Globus pallidus (tissue), 1 donor: ENCODE measurements at places on chromosomes 13 and 19.

- no peak for DNase-seq
Observed at GRCh38 chr13:37107456-37107855, 2.0 kb upstream of the CSNK1A1L start.

- DNase-seq, result no peak
Observed at GRCh38 chr13:25686831-25687470, 315.2 kb downstream of the ATP8A2 start.

- no peak for DNase-seq
Observed at GRCh38 chr13:113737803-113738202, 21.2 kb upstream of the TMEM255B start.

DNA sequence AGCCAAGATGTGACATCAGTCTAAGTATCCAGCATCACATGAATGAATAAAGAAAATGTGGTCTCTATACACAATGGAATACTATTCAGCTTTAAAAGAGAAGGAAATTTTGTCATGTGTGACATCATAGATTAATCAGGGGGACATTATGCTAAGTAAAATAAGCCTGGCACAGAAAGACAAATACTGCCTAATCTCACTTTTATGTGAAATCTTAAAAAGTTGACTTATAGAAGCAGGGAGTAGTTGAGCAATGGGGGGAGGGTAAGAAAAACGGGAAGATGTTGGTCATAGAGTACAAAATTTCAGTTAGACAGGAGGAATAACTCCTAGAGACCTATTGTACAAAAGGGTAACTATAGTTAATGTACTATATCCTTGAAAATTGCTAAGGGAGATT lies 10.4 kb upstream of the LCP1 start:
- DNase-seq, result no peak

- DNase-seq, result no peak
Observed at GRCh38 chr13:23724196-23724970, 154.2 kb downstream of the TNFRSF19 start.

DNA sequence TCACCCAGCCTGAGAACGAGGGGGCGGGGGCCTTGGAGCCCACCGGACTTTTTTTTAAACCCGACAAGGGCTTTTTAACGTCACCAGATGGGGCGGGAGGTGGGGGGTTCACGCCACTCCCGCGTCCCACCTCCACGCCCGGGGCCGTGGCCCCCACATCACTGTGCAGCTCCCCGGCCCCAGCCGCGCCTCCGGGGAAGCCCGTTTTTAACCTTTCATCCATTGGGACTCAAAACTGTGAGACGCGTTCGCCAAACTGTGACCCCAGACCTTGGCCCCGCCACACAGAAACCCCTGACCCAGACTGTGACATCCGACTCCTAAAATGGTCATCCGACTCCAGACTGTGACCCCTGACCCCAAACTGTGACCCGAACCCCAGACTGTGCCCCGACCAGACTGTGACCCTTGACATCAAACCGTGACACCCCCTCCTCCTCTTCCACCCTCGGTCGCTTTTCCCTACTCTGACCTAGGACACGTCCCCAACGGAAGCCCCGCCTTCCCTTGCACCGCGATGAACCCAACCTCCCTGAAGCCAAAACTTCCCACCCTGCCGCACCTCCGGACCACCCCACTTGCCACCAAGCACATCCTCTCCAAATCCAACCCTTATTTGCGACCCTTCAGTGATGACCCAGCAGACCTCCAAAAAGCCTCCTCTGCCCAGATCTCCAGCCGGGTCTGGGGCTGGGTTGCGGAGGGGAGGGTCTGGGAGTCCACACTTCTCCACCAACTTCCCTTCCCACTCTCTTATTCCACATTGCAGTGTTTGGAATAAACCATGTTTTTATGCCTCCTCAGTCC lies 1.5 kb upstream of the GRWD1 start:
- no peak for DNase-seq

- DNase-seq, result no peak
Observed at GRCh38 chr19:18109733-18110608, 12.4 kb downstream of the MAST3 start.

DNA sequence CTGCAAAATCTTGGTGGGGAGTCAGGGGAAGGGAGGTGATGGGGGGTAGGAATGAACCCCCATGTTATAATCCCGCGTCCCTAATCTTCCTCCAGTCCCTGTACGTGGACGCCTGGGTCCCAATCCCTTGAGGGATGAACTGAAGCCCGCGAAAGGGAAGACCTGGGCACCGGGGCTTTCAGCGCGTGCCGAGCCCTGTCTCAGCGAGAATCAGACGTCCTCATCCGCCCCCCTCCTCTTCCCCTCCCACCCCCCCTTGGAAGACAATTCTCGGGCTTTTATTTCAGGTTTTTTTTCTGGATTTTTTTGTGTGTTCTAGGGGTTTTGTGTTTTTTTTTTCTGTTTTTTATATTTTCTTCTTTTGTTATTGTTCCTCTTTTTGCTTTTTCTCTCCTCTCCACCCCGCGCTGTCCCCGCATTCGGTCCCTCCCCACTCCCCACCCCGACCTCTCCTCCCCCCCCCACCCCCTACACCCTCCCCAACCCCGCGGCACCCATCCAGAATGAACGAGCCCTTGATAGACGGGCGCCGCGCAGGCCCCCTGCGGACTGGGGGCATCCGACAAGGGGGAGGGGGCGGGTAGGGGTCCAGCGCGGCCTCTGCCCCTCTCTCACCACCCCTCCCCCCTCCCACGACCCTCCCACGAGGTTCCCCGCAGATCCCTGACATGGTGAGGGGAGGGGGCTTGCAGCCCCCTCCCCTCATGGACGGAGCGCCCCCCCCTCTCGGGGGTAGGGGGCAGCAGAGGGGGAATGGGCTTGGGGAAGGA lies 10.3 kb downstream of the C19orf81 start:
- no peak for DNase-seq

GRCh38 chr13:44837250-44837649 lies 152.0 kb downstream of the NUFIP1 start:
- DNase-seq, result no peak

GRCh38 chr19:9729162-9729561 lies 39.4 kb downstream of the ZNF846 start:
- no peak for DNase-seq

DNA sequence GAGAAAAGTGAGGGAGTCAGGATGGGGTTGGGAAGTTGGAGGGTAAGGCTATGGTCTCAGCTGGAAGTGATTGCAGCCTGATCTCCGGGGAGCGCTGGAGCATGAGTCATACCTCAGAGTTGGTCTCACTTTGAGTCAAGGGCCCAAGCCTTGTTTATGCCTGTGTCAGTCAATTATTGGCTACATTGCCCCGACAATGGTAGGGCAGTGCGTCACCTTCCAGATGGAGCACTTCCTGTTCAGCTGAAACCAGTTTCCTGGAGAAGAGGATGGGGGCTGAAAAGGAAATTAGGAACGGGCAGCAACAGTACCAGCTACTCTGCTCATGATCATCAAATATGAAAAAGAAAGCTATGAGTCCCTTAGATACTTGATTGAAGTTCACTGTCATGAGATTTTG lies 60.4 kb downstream of the ADGRE1 start:
- no peak for DNase-seq

GRCh38 chr13:111325941-111326620 lies 5.6 kb downstream of the TEX29 start:
- DNase-seq, result no peak

DNA sequence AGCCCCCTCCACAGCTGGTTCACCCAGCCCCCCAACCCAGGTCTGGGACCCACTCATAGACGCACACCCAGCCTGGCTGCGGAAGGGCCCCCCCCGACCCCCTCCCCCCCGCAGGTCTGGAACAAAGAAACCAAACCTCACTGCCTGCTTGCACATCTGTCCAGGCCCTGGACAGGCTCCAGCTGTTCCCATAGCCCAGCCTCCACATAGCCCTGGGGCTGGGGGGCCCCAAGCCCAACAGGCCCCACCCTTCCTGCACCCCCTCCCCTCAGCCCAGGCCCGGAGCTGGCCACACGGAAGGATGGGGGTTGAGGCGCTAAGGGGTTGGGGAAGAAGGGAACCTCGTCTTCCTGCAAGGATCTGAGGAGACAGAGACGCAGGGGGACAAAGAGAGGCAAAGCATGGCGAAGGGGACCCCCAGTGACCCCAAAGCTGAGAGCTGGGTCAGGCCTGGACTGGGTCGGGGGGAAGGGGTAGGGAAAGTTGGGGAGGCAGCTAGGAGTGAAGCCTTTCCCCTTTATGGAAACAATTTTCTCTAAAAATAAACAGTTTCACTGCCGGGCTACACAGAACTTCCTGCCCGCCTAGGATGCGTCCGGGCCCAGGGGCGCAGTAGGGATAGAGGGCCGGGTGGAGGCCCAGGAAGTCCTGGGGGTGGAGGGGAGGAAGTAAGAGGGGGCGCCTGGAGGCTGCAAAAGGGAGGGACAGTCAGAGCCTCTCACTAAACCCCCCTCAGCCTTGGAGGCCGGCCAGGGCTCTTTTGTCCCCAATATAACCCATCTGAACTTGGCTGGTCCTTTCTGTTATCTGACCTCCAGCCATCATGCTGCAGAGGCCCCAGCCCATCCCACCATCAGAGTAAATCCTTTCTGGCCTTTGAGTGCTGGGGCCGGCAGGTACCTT lies 2.4 kb downstream of the KANK2 start:
- no peak for DNase-seq

DNA sequence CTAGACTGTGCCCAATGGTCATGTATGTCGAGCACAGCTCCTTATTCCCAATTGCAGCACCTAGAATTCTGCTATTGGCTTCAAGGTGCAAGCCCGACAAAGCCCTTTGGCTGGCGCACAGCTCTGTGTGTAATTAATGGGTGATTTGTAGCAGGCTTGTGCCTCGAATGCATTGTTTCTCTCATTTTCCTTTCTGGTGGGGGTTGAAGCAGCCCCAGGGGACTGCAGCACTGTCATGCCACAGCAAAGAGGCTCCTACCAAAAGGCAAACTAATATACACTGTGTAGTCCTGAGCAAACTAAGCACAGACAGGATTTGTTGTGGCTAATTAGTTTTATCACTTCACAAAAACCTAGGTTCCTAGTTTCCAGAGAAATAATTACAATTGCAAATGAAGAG lies 898.7 kb downstream of the UQCRFS1 start:
- DNase-seq, result no peak

DNA sequence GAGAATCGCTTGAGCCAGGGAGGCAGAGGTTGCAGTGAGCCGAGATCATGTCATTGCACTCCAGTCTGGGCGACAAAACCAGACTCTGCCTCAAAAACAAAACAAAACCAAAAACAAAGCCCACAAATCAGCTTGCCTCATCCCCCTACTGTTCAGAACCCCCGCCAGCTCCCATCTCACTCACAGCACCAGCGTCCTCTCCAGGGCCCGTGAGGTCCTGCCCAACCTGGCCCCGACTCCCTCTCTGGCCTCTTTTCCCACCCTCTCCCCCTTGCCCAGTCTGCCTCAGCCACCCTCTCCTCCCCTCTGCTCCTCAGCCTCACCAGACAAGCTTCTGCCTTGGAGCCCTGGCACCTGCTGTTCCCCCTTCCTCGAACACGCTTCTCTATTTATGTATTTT lies 3.8 kb downstream of the SLC8A2 start:
- DNase-seq, result no peak

DNA sequence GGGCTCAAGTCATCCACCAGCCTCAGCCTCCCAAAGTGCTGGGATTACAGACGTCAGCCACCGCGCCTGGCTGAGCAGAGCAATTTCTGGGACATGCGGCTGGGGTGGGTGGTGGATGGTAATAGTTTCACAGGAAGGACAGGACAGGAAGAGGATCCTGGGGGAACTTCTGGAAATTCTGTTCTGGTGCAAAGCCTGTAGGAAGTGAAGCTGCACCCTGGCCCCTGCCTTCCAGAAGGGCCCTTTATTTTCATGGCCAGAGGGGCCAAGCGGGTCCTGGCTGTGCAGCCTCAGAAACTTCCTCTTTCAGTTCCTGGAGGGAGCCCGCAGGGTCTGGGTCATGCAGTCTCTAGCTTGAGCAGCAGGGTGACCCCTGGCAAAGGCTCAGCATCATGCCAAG lies 15.7 kb downstream of the FEM1A start:
- DNase-seq, result peak; percentile 66

- peak; percentile 56 for DNase-seq
Observed at GRCh38 chr13:44306371-44307192, 67.0 kb upstream of the SERP2 start.

GRCh38 chr13:26465514-26465913 lies 92.0 kb upstream of the WASF3 start:
- DNase-seq, result no peak

- DNase-seq, result no peak
Observed at GRCh38 chr13:23766283-23766682, 122.9 kb downstream of the MIPEP start.

DNA sequence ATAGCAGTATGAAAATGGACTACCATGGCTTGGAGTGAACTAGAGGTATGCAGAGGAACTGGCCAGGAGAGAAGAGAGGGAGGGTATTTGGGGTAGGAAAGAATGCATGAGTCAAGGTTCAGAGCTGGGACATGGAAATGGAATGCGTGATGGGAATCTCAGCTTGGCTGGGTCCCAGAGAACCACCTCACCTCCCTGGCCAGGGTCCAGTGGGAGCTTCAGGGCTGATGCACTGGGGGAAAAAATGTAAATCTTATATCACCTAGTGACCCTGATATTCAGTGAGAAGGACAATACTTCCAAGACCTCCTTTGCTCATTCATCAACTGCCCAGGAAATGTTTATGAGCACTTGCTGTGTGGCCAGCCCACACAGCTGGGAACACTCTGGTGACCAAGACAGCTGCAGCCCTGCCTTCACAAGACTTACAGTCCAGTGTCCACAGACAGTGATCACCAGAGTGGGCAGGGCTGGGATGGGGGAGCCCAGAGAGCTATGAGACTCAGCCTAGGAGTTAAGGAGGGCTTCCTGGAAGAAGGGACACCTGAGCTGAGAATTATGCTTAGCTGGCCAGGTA lies 12.8 kb downstream of the IGSF23 start:
- DNase-seq, result no peak

DNA sequence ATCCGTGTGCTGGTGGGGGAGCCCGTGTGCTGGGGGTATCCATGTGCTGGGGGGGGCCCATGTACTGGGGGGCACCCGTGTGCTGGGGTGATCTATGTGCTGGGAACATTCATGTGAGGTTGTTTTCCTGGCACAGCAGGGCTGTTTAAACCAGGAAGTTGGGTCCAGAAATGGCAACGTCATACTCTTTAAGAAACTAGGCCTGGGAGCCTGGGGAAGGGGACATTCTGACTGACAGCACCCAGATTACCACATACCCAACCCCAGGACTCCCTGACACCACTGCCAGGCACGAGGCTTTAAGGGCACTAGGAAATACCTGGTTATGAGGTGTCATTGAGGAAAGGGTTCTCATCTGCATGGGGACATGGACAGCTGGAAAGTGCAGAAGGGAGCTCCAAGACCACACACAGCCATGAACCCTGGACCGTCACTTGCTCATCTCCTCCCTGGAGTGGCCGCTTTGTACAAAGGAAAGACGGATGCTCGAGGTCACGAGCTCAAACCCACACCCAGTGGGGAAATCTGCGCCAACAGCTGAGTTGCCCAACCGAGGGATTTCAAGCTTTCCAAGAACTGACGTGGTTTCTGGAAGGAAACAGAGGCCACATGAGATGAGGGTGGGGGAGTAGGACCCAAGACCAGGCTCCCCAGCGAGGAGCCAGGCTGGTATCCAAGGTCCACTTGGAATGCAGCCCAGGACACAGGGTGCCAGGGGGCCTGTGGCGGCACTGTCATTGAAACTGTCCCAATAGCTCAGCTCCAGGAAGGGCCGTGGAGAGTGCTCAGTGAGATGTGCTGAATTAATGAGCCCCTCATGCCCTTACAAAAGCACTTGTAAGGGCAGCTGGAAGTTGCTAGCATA lies 40.9 kb downstream of the RAB20 start:
- DNase-seq, result peak; percentile 81
